C1 segment of cervical spinal cord (tissue), 14 donors: ENCODE measurements at places on chromosomes 2 and 18.

DNA sequence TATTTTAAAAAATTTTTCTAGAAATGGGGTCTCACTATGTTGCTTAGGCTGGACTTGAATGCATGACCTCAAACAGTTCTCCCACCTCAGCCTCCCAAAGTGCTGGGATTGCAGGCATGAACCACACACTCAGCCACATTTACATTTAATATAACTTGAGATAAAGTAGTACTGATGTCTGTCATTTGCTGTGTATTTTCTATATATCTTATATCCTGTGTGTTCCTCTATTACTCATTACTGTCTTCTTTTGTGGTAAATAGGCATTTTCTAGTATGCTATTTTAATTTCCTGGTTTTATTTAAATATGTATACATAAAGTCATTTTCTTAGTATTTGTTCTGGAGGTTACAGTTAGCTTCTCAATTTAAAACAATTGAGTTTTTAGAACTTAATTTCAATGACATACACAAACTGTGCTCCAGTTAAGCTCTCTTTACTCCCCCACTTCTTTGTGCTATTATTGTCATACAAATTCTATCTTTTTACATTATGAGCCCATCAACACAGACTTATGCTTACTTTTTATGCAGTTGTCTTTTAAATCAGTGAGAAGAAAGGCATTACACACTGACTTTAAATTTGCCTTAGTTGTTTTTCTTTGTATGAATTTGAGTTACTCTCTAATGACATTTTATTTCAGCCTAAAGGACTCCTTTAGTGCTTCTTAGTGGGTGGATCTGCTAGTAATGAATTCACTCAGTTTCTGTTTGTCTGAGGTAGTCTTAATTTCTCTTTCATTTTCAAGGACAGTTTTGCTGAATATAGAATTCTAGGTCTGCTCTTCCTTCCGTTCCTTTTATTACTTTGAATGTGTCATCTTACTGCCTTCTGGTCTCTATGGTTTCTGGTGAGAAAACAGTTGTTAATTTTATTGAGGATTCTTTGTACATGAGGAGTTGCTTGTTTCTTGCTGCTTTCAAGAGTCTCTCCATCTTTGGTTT is 6.2 kb upstream of the INPP4A start:
- DNase-seq: no peak

DNA sequence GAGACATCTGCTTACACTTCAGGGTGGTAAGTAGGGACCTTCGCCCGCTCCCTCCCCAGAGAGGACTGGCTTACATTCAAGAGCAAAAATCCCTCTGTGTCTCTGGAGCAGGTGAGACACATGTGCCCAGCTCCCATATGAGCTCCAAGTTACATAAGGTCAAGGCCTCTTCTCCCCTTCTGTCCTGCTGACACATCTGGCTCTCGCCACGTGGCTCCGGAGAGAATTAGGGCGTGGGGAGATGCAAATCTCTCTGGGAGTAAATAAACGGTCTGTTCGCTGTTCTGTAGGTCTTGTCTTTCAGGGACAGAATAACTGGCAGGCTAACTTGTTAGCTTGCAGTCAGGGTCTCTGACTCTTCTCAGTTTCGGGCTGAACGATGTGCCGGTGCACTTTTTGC is 16.2 kb downstream of the MRO start:
- DNase-seq: no peak

DNA sequence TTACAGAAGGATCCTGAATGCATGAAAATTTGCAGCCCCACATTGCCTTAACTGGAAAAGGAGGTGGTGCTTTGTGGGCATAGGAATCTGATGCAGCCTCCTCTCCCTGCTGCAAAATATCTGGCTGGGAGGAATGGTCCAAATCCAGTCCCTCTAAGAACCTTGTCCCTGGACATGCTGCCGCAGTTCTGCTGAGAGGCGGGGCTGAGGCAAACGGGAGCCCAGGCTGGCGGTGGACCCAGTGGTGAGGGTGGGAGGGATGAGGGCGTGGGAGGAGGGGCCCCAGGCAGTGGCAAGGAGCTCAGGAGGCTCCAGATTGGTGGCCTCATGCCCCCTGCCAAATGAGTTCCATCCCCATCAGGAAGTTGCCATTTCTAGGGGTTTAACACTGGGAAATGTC is 36.2 kb downstream of the ZAP70 start:
- no peak for DNase-seq

DNA sequence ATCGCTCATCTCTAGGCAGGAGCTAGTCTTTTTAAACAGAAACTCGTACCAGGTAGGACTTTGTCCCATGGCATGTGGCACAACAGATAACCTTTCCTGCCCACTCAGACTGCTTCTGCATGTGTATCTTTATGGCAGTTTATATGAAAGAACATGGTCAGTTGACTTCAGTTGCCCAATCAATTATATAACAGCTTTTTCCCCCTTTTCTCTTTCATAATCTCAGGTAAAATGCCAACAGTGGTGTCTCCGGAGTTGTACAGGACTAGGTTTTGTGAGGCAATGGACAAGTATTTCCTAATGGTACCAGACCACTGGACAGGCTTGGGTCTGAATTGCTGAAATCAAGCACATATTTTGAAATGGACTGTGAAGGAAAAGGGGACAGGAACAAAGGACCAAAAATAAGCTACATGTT is 51.6 kb upstream of the PTH2R start:
- DNase-seq: no peak

DNA sequence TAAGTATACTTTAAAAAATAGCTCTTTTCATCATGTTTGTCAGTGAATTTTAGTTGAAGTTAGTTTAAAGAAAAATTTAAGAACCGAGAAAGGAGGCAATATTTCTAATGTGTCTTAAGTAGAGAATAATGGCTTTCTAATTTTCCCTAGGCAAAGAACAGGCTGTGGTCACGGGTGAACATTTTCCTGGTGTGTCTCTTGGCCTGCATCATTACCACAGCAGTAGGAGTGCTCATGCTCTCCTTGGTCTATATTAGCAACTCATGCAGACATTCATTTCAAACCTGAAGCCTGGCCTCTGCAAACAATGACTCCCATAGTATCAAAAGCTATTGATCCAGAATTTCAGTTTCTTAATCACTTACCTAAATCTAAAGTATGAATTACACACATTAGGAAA is 57.4 kb downstream of the C18orf54 start:
- no peak for DNase-seq

GRCh38 chr2:112312821-112313220 is 37.4 kb downstream of the ZC3H6 start:
- no peak for DNase-seq

DNA sequence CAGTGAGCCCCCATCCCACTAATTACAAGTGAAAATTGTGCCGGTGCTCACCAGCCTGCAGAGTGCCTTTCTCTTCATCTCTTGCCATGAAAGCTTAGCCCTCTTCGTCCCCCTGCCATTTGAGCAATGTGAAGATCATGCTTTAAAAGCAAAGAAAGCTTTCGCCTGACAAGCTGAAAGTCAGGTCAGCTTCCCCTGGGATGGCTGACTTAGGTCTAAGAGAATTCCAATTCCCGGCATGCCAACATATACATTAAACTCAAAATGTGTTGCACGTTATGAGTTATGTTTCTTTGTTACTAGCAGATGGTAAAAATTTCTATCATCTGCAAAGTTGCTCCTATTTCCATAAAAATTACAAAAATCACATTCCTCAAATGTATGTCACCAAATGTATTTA is 129.8 kb downstream of the AFF3 start:
- DNase-seq: no peak

- DNase-seq: no peak
These were observed 49.9 kb upstream of the SLC35F5 start for GRCh38 chr2:113806217-113806913.

- DNase-seq: no peak
These were observed 485.4 kb downstream of the TNS1 start for GRCh38 chr2:217517402-217517801.

- no peak for DNase-seq
These were observed 129.4 kb upstream of the DAPL1 start for GRCh38 chr2:158665536-158666302.
